T-helper 1 cell (primary cell): ENCODE measurements at places on chromosomes 2 and 18.

DNA sequence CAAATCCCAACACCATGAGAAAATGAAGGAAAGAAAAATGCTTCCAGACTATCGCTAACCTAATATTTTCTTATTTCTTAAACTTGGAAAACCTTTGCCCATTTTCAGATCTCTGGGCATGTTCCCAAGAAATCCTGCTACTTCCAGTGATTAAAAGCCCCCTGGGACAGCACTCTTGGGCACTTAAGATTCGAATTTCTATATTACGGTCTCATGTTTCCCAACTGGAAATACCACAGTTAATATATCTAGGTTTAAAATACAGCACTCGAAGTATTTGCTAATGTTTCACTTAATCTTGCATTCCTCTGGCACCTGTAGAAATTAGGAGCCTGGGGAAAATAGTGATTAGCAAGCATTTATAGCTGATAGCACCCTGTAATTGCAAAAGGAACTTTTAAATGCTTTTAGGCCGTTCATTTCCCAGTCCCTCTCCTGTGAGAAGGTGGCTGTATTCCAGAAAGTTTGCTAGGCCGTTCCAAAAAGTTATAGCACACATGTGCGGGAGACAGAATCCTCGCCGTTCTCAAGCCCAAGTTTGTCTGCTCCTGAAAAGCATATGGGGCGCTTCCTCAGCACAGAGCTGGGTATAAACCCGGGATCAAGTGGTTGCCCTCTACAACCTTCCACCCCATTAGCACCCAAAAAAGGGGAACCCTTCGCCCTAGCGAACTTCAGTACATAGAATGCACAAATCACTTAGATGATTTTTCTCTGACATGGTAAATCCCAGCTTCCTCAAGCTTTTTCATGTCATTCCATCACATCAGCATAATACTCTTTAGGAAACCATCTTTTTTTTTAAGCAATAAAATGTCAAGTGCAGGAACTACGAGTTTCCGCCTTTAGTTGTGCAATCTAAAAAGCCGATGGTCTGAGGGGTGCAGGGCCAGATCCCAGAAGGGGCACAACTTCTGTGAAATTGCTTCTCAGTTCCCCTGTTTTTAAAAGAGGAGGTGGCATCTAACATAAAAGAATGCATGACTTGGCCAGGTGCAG is 60.6 kb downstream of the DIPK1C start:
- no peak for DNase-seq

- no peak for DNase-seq
Measured at GRCh38 chr18:44742718-44743311, 62.1 kb downstream of the SETBP1 start.

- no peak for DNase-seq
Measured at GRCh38 chr2:169705927-169706326, 11.7 kb downstream of the PHOSPHO2 start.

DNA sequence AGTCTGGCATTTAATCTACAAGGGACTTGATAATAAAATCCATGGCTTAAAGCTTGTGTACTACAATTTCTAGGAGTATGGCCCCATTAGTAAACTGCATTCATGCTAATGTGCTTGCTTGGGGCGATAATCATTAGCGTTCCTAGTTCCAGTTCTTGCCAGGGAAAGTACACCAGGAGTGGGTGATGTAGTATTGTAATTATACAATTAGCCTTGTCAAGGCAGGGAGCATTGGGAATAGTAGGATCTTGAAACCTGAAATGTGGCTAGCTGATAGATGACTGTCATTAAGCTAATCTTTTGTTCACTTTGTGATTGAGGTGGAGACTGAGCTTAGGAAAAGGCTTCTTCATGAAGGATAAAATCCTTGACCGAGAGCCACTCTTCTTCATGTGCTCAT is 989.2 kb downstream of the CPS1 start:
- no peak for DNase-seq

- no peak for DNase-seq
Measured at GRCh38 chr2:231111987-231112386, 12.9 kb downstream of the HTR2B start.

- peak; percentile 67 for DNase-seq
Measured at GRCh38 chr2:48313036-48313877, 216.7 kb upstream of the STON1 start.

GRCh38 chr2:150571121-150571520 is 83.7 kb upstream of the RND3 start:
- no peak for DNase-seq

- DNase-seq: no peak
Measured at GRCh38 chr2:28378679-28379584, 13.7 kb upstream of the FOSL2 start.

GRCh38 chr2:66729416-66730330 is 294.7 kb downstream of the MEIS1 start:
- no peak for DNase-seq

DNA sequence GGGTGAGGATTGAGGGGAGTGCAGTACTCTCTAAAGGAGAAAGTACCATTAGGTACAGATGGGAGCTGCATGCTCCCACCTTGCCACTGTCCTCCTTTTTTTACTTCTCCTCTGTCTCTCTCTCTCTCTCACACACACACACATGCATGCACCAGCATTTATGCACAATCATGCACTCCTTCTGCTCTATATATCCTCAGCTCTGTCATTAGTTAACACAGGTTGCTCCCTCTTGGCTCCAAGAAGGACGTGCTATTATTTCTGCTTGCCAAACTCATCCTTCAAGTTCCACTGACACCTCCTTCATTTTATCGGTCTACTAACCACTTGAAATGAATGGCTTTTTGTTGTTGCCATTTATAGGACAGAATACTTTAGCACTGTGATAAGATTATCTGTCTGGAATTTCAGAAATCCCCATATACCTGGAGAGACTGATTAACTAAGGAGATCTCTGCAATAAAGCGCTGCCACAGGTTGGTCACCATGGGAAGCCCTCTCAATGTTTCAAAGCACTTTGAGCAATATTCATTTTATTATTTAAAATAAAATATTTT is 178.5 kb upstream of the TRIB2 start:
- no peak for DNase-seq

DNA sequence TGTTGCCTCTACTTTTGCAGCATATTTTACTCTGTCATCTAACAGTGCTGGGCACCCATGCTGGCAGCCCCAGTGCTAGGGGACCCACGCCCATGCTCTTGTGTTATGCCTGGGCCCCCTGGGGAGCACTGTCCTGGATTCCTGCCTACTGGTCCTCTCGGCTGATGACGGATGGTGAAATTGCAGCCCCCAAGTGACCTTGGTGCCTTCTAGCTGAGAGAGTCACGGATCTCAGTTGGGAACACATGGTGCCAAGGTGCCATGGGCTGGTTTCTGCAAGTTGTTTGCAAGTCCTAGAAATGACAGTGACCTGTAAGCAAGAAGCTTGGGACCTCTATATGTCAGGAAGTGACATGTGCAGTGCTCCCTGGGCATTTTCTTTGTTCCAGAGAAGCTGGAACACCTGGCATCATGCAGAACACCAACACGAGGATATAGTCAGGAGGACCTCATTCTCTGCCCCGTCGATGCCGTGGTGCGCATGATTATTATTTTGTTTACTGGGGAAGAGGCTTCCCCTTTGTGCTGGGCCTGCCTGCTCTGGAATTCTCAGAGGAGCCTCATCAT is 187.6 kb downstream of the LDLRAD4 start:
- no peak for DNase-seq
